NCI-H1092 (cell line): ENCODE measurements at places on chromosomes 12 and 14.

GRCh38 chr12:41589878-41590277, 401.8 kb downstream of the PDZRN4 start:
- DNase-seq = no peak

- no peak for DNase-seq
These were observed 36.8 kb downstream of the DAD1 start for GRCh38 chr14:22552001-22552826.

GRCh38 chr12:131711551-131712205, 788 bp downstream of the SFSWAP start:
- no peak for DNase-seq

DNA sequence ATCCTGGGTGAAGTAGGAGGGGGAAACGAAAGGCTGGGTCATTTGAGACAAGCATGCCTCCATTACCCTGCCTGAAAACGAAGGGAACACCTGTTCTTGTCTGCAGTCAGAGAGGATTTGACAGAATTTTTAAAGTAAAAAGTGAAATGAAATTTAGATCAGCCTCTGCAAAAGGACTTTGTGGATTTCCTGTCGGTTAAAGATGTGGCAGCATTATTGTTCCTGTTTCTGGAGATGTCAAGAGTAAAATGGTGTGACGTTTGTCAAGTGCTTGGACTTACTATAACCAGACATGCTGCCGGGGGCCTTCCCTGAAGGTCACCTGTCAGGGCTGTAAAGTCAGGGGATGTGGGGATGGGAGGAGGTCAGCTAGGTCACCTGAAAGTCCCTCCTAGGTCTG, 32.0 kb downstream of the NRXN3 start:
- DNase-seq = no peak

- DNase-seq = no peak
These were observed 1002.9 kb upstream of the SEL1L start for GRCh38 chr14:82536566-82536965.

- no peak for DNase-seq
These were observed 11.1 kb downstream of the GLIPR1L1 start for GRCh38 chr12:75345531-75345930.

- DNase-seq = no peak
These were observed 5.9 kb downstream of the PSEN1 start for GRCh38 chr14:73142216-73142615.

GRCh38 chr12:57191410-57191809, 25.2 kb upstream of the NXPH4 start:
- DNase-seq = no peak

- no peak for DNase-seq
These were observed 3.7 kb downstream of the EFS start for GRCh38 chr14:23361320-23361719.

- DNase-seq = no peak
These were observed 66.0 kb downstream of the DENND5B start for GRCh38 chr12:31524791-31525495.

- no peak for DNase-seq
These were observed 16.7 kb downstream of the GRIP1 start for GRCh38 chr12:66662179-66662578.

DNA sequence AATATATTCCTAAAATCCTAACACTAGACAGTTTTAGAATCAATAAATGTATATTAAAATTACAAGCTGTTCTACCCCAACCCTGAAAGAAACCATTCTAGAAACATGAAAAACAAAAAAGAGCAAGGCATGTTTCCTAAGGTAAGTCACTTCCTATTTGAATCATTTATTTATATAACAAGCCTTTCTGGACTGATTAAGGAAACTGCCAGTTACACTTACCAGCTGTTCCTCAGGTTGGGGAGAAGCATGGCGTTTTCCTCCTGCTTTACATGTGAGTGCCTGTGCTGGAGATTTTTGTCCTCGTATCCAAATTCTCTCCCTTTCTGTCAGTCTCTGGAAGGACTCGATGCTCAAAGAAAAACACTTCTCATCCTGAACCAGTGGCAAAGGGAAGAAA, 183.3 kb downstream of the EFCAB11 start:
- no peak for DNase-seq
